ENCODE measurements at places on chromosomes 16 and 17.

DNA sequence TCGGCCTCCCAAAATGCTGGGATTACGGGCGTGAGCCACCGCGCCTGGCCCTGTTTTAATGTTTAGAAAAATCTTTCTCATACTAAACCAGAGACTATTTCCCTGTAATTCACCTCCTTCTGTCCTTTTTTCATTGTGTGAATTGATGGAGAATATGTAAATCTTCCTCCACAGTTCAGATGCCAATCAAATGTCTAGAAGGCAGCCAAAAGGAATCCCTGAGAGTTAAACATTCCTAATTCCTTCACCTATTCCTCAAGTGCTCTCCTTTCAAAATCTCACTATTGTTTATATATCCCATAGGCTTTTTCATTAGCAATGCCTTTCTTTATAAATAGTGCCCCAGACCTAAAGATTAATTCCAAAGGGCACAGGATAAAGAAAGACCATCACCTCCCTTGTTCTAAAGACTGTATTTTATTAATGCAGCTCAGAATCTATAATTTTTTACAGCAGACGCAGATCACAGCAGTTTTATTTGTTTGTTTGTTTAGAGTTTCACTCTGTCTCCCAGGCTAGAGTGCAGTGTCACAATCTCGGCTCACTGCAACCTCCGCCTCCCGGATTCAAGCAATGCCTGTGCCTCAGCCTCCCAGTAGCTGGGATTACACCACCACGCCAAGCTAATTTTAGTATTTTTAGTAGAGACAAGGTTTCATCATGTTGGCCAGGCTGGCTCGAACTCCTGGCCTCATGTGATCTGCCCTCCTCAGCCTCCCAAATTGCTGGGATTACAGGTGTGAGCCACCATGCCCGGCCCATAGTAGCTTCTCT lies 30.5 kb downstream of the COPZ2 start:
- DNase-seq, result no peak

GRCh38 chr17:66799849-66800537 lies 34.9 kb upstream of the CACNG5 start:
- DNase-seq, result no peak

DNA sequence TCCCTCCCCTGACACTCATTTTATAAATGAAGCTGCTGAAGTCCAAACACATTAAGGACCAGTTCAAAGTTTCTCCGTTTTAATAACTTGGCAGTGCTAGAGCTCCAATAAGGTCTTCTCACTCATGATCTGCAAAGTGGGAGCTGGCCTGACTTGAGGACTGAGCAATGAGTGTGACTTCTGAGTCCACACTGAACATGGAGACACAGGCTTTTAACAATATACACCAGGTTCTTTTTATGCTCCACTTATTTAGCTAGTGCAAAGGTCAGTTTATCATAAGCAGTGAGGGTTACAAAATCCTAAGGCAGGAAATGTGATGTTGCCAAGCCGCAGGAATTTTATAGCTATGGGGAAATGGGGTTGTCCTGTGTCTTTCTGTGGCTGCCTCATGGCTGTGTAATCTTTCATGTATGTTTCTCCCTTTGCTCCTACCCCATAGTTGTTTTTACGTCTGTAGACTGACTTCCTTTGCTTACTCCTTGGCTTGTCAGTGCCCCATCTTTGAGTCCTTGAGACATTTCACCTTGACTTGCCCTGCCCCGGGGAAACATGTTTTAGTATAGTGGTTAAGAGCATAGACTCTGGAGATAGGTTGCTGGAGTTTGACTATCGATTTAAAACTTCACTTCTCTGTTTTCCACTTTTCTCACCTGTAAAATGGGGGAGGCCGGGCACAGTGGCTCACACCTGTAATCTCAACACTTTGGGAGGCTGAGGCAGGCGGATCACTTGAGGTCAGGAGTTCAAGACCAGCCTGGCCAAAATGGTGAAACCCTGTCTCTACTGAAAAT lies 12.2 kb upstream of the MMD start:
- no peak for DNase-seq

DNA sequence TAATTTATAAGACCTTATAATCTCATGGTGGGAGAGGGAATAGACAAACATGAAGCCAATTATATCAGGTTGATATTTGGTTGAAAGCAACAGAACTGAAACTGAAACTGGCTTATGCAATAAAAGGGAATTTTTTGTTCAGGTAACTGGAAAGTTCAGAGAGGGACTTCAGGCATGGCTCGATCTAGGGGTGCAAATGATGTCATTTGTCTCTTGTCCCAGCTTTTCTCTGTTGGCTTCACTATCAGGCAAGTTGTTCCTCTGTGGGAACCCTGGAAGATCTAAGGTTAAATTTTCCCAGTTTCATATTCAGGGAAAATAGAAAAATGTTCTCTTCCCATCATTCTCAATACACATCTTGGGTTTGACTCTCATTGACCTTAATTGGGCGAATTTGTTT lies 59.8 kb downstream of the OTOA start:
- no peak for DNase-seq

DNA sequence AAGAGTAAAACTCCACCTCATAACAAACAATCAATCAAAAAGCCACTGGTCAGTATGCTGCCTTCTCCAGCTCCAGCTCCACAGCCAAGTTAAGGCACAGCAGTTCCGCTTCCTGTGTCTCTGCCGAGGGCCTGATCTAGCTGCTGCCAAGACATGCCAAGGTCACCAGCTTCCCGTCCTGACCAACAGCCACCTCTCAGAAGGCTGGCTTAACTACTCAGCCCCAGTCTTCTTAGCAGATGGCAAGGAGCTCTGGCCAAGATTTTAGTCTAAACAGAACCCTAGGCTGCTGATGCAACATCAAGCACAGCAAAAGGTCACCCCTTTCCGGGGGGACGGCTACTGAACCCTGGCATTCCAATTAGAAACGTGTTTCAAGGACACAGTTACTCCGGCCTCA lies 17.7 kb upstream of the MNT start:
- DNase-seq, result no peak

GRCh38 chr16:27385398-27385797 lies 16.6 kb upstream of the IL21R start:
- no peak for DNase-seq

DNA sequence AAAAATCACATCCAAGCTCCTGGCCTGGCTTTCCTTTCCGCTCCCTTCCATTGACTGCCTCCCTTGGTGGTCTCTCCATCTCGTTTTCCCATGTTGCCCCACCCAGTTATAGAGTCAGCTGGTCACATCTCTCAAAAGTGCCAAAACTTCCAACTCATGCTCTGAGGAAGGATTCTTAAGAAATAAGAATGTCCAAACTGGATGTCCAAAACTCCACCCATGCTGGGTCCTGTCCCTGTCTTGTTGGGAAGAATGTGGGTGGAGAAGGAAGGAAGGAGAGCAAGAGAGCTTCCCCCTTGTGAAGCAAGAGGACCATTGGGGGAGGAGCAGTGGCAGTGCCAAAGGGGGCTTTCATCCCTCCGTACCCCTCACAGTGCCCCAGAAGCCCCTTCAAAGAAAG lies 44.6 kb upstream of the MAP3K14 start:
- no peak for DNase-seq

GRCh38 chr16:27526180-27526579 lies 23.5 kb downstream of the GTF3C1 start:
- no peak for DNase-seq

GRCh38 chr17:80872501-80873306 lies 118.9 kb upstream of the CHMP6 start:
- no peak for DNase-seq

DNA sequence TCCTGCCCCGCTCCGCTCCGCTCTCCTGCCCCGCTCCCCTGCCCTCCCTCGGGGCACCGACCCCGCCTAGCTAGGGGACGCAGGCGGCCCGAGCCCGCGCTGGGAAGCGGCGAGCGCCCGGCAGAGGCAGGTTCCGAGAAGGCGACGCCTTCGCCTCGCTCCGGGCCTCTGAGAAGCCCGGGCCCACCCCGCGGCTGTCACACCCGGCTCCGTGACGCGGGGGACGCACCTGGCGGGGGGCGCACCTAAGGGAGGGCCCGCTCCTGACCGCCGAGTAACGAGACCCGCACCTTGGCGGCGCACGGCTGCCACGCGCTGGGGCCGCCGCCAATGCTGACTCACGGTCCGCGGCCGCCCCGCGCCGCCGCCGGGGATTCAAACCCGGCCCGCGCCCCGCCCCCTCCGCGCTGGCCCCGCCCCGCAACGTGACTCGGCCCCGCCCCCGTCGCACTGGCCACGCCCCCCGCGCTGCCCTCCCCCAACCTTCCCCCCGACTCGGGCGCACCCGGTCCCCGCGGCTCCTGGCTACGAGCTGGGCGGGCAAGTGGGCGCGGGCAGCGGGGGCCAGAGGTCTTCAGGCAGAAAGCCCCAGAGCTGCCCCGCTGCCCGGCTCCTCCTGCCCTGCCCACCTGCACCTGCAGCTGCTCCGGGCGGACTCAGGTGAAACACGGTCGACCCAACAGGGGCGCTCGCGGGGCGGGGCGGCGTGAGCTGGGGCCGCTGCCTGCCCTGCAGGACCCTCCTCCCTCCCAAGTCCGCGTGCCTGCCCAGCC lies 27.8 kb downstream of the GNPTG start:
- DNase-seq, result peak; percentile 78

- peak; percentile 32 for DNase-seq
Observed at GRCh38 chr17:62611292-62611691, 16.2 kb upstream of the MRC2 start.

DNA sequence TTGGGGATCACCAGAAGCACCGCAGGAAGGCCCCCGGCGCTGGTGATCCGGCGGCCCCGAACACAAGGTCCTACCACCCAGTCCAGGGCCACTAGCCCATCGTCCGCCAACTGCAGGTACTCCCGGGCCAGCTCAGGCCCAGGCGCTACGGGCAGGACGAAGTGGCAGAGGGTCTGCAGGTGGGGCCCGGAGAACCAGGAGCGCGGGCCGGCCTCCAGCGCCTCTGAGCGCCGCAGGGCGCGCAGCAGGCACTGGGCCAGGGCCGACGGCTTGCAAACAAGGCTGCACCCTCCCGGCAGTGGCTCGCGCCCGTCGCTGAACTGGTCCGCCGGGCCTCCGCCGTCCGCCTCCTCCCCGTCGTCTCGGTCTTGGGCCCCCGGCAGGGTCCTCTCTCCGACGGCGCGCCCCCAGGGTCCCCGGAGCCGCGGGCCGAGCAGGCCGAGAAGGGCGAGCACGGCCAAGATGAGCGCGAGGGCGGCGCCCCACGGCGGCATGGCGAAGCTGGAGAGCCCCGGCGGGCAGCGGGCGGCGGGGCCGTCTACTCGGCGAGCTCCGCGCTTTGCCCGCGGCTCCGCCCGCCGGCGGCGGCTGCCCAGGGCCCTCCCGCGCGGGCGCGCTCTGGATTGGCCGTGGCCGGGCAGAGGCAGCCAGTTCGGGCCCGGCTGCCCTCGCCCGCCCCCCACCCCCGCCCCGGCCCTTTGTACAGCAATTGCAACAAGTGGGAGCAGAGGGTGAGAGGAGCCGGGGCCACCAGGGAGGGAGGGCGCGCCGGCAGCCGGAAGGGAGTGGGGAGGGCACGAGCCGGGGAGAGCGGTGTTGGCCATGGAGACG lies at the start of gene ABHD15:
TSS of gene ABHD15 (minus strand) at position 565 of the 831 bp plus-strand sequence. CDS start at position 494, 71 bp downstream.
- peak; percentile 85 for DNase-seq

- DNase-seq, result no peak
Observed at GRCh38 chr16:51797669-51798259, 646.7 kb upstream of the SALL1 start.

DNA sequence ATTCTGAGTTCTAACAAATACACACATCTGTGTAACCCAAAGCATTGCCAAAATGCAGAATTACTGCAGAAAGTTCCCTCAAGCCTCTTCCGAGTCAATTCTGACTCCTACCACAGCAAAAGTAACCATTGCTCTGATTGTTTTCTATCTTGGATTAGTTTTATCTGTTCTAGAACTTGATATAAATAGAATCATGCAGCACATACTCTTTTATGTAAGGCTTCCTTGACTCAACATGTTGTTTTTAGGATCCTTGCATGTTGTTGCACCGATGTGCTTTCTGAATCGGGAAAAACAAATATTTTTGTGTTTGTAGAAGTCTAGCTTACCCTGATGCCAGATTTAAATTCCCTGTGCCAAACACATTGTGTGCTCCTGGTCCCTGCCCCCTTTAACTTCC lies 140.4 kb downstream of the CDH13 start:
- DNase-seq, result no peak

DNA sequence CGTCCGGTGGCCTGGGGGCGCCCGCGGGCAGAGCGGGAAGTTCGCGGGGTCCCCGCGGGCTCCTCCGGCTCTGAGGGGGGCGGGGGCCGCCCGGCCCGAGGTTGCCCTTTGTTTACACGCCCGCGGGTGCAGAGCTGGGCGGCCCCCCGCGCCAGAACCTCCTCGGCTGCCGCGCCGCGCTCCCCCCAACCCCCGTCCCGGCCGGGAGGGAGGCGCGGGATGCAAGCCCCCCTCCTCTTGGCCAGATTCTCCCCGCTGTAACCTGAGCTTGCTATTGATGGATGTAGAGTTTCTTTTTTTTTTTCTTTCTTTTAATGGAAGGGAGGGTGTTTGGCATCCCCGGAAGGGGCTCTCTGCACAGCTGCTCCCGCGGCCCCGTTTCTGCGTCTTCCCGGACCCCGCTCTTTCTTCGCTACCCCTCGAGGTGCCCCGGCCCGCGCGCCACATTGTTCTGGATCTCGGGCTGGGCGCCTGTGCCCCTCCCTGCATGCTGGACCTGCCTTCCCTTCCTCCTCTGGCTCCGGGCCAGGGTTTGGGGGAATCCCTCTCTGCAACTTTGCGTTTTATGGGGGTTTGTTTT lies 646 bp downstream of the CBX2 start:
- peak; percentile 49 for DNase-seq

GRCh38 chr17:49031965-49032928 lies 35.1 kb downstream of the IGF2BP1 start:
- DNase-seq, result peak; percentile 66

DNA sequence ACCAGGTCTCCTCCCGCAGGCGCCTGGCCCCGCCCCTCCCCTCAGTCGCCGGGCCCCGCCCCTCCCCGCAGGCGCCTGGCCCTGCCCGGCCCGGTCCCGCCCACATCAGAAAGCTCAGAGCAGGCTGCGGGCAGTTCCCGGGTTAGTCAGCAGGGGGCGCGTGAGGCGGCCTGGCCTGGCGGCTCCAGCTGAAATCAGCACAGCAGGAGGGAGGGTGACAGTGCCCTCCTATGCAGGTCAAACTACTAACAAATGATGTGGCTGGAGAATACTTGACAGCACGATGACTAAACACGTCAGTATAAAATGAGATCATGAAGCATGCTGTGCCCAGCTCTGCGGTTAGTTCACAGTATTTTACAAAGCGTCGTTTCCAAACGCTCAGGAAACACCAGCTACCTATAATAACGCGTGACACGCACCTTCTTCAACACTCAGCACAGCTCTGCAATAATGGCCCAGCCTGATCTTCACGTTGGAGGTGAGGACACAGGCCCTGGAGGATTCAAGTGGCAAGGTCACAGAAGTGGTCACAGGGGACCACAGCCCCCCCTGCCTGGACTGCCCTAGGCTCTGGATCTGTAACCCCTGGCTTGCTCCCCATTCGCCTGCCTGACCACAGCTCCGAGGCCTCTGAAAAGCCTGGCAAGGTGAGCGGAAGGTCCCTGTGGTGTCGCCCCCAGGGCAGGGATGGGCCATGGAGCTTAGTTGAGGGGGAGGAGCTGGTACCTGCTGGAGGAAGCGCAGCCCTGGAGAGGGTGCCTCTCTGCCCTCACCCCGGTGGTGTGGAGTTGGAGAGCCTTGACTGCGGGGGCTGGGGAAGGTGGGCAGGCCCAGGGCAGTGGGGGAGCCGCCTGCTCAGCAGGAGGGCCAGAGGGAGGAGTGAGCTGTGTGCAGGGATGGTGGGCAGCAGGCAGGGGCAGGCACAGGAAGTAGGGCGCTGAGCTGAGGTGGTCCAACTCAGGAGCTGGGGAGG lies 81.2 kb downstream of the KCNJ12 start:
- peak; percentile 83 for DNase-seq

GRCh38 chr17:31654936-31655335 lies 204.1 kb downstream of the COPRS start:
- DNase-seq, result peak; percentile 21

- no peak for DNase-seq
Observed at GRCh38 chr17:5553479-5553878, 30.8 kb downstream of the NLRP1 start.

GRCh38 chr17:39950871-39951348 lies 11.9 kb upstream of the GSDMA start:
- DNase-seq, result no peak
